ENCODE measurements at places on chromosomes 16 and 17. TPM values are rescaled to one million over a fixed set of nuclear protein-coding genes. Genes with fewer than 3 reads are reported as not detected.

Gene LDHD
- polyA plus RNA-seq = 0.23 TPM

Gene RNF222
- polyA plus RNA-seq = not detected

Gene HCRT
- polyA plus RNA-seq = not detected

GRCh38 chr16:86029131-86029741, 130.3 kb downstream of the IRF8 start:
- DNase-seq = peak; percentile 68

GRCh38 chr16:20798364-20798763, 7.9 kb downstream of the ERI2 start:
- DNase-seq = peak; percentile 3

GRCh38 chr16:11276896-11277593, 765 bp upstream of the PRM2 start:
- no peak for DNase-seq

DNA sequence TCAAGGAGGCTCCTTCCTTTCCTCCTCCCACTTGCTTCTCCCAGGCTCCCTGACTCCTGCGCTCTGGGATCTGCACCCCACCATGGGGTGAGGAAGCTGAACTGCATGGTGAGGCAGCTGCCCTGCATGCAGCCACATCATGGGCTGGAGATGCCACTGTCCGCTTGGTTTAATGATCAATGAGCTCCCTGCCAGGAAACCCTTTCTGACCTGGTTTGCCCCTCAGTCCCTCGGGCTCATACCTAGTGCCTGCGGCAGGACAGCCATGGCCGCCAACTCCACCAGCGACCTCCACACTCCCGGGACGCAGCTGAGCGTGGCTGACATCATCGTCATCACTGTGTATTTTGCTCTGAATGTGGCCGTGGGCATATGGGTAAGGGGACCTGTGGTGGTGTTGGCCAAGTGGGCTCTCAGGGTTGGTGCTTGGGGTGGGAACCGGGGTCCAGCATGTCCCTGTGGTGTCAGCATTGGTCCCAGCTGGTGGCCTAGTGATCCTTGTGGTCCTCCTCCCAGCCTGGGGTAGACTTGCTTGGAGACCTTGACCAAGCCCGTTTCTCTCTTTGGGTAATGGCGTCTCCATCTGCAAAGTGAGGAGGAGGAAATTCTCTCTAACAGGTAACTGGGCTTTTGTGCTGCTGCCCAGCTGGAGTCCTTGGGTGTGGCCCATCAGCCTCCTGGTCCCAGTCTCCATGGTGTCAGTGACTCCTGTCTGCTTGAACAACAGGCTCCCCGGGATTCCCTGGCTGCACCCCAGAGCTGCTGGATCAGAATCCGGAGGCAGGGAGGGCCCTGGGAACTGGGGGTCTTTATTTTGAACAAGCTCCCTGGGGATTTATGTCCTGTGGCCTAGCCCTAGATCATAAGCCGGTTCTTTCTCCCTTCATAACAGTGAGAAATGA, at the start of gene SLC5A10:
Gene SLC5A10, plus strand, starts transcription at position 225 of the 902 bp plus-strand sequence. Its CDS starts 41 bp downstream, at position 266.
- DNase-seq = no peak

DNA sequence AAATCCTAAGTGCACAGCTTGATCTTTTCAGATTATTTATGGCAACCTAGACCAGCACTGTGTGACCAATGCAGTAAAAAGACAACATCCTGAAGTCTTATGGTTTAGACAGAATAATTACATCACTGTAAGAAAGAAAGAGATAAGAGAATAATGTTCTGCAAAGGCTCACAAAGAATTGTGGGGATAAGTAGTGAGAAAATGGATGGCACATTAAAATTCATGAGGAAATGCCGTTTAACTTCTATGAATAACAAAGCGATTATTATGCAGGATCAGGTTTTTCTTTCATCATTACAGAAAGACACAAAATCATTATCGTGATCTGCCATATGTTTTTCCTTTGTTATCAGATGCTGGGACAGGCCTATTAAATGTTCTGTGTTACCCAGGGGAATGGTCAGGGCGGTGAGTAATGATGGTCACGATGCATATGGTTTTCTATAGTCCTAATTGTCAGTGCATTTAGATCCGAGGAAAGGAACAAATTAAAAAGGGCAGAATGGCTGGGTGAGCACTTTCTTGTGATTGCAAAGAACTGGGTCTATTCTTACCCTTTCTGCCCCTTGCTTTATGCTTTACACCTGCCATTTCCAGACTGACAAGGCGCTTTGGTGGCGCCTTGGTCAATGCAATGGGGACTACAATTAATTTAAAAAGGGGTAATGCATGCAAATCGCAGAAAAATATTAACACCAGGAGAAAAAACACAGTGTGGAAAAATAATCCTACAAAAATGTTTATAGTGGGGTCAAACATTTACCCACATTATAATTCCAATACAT, 18.1 kb upstream of the DHX40 start:
- no peak for DNase-seq

- no peak for DNase-seq
Observed at GRCh38 chr17:30996486-30996885, 25.6 kb downstream of the RNF135 start.

- peak; percentile 24 for DNase-seq
Observed at GRCh38 chr17:81966343-81967243, 5.6 kb upstream of the NOTUM start.

- no peak for DNase-seq
Observed at GRCh38 chr17:71251951-71252350, 868.9 kb upstream of the SOX9 start.

- DNase-seq = no peak
Observed at GRCh38 chr17:4407851-4408250, 25.9 kb upstream of the SPNS3 start.

DNA sequence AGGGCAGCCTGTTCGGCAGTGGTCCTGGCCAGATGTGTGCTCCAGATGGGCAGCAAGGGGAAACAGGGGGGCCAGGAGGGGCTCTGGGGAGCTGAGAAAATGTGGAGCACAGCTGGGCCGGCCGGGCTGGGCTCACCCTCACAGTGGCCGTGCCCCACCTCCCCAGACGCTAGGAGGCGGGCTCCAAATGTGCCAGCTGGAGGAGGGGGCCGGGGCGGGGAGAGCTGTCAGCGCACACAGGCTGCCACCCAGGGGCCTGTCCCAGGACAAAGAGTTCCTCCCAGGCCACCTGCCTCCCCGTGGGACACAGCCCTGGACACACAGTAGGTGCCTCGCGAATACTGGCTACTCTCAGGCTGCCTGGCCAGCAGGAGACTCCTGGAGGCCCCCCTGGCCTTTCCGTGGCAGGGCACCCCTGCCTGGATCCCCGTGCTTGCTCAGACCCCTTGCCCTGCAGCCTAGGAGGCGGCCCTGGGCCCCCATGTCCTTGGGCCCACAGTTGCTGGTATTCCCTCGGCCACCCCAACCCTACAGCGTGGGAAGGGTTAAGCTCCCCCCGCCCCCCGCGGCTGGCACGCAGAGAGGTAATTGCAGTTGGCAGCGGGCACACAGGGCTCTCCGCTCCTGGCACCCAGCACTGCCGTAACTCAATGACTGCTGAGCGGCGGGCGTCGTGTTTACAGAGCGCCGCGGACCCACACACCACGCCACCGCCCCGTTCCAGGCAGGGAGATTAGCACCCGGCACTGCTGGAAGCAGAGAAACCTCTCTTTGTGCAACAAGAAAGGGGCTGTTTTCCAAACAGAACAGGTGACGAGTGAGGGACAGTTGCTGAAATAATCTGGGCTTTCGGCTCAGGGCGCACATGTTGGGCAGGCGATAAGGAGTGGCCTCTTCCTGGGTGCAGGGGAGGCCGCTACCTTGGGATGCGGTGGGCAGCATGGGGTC, 32.2 kb downstream of the BAHCC1 start:
- DNase-seq = no peak

DNA sequence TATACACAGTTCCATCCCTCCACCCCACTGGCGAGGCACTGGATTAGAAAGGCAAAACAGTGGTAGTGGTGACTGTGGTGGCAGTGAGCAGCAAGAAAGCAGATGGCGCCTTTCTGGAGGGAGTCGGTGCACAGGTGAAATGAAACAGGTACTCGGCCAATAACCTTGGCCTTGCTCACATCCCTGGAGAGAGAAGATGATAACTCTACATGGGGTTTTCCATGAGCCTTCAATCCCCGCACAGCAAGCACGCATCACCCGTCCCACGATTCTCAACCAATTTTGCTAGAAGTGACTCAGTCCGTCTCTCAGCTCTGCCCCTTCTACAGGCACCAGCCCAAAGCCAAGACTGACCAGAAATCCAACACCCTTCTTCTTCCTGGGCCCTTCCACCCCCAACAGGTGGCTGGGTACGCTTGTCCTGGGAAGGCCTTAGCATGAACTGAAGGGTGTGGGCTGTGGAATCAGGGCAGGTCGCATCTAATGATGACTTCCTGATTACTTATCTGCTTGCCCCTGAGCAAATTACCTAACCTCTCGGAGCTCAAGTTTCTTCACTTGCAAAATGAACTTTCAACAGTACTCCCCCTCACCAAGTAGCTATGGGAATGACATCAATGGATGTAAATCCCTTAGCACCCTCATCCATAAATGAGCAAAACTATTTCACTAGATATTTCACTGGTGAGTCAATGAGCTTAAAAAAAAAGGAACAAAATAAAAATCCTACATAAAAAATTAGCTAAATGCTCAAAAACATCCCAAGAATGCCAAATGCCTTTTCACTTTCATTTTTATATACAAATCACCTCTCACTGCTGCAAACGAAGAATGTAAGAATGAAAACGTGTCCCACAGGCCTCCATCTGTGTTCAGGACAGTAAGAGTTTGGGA, 18.0 kb downstream of the XPO6 start:
- peak; percentile 98 for DNase-seq

DNA sequence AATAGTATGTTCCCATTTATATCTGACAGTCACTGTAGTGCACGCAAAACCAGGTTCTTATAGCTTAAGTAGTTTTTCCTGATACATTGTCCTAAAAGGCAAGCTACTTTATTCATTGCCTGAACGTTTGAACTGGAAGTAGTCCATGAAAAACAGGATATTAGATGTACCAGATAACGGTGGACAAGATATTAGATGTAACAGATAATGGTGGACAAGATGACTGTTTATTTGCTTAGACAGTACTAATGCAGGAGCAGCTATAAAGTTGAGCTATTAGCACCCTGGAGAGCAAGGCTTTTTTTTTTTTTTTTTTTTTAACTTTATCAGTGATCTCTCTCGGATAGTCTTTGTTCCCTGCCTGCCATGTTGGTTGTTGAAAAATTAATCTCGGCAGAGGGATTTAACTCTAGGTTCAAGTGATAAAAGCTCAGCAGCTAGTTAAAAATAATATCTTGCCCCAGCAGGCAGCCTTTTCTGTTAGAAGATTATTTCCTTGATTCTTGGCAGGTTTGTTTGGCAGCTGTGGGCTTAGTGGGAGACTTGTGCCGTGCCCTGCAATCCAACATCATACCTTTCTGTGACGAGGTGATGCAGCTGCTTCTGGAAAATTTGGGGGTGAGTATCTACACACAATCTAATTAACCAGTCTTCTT, 17.3 kb upstream of the TBKBP1 start:
- no peak for DNase-seq
